ENCODE measurements at places on chromosomes 2 and 18.

GRCh38 chr2:42353792-42354429 lies 7.1 kb downstream of the COX7A2L start:
- DNase-seq, result no peak

GRCh38 chr18:650428-650858 lies 7.0 kb upstream of the TYMS start:
- no peak for DNase-seq

DNA sequence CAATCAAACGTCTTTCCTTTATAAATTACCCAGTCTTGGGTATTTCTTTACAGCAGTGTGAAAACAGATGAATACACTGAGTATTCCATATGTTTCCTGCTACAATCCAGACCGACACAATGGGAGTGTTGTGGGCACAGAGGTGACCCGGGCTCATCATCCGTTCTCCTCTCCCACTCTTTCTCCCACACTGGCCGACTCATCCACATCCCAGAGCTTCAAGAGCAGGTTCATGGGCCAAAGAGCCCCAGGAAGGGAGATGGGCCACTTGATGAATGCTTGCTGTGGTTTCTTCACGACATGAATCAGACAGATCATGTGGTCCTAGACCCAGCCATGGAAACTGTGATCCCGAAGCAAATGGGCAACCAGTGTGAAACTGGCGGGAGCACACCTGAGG lies 4.1 kb upstream of the COPS8 start:
- DNase-seq, result no peak

GRCh38 chr18:43720041-43720440 lies 442.8 kb upstream of the SYT4 start:
- DNase-seq, result no peak

DNA sequence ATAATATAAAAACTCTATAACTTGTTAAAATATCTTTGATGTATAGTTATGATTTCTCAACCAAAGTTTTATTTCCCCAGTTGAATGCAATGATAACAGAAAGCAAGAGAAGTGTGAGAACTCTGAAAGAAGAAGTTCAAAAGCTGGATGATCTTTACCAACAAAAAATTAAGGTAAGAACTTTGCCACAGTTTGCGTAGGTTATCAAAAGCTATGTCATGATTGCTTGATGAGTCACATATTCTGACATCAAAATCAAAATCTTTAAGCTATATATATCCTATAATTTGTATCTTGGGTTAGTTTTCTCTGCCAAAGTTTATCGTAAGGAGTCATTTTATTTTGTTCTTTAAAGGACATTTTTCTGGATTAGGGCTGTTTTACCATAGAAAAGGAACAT lies 35.0 kb downstream of the NDC80 start:
- DNase-seq, result no peak

DNA sequence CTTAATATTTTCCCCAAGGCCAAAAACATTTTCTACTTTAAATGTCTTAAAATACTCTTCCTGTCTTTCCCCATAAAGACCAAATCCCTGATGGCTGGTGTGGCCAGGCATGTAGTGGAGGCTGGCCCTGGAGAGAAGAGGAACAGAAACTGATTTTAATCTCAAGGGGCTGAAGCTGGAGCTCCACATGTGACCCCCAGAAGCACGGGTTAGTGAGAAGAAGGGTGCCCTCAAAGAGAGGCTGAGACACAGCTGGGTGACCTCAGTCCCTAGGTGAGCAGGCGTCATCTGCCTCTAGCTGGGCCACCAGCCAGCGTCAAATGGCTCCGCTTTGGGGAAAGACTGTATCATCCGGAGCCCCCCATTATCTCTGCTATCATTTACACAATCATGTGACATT lies 19.3 kb upstream of the TMEM18 start:
- no peak for DNase-seq

DNA sequence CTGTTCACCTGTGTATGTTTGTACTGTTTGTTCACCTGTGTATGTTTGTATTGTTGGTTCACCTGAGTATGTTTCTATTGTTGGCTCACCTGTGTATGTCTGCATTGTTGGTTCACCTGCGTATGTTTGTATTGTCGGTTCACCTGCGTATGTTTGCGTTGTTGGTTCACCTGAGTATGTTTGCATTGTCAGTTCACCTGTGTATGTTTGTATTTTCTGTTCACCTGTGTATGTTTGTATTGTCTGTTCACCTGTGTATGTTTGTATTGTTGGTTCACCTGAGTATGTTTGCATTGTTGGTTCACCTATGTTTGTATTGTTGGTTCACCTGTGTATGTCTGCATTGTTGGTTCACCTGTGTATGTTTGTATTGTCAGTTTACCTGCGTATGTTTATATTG lies 14.6 kb downstream of the ADI1 start:
- DNase-seq, result no peak

GRCh38 chr2:143426296-143426695 lies 297.1 kb downstream of the ARHGAP15 start:
- DNase-seq, result no peak

DNA sequence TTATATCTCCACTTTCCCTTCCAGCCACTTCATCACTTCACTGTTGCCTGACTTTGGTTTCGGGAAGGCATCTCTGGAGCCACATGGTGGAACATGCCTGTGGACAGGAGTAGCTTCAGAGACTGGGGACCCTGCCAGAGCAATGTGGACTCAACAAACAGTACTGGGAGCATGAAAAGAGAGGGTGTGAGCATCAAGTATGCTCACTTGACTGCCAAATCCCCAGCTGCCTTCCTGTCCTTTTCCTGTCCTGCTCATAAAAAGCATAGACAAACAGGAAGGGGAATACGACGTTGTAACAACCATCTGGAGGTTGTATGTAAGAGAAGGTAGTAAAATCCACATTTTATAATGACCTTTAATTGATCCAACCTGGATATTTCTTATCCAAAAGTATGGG lies 61.3 kb upstream of the CSRNP3 start:
- DNase-seq, result no peak
